ENCODE measurements at places on chromosomes 5 and 9. TPM values are rescaled to one million over a fixed set of nuclear protein-coding genes. Genes with fewer than 3 reads are reported as not detected.
A peak's percentile ranks its signal among the peaks of the same experiment; 100 is the strongest.

The PCDHB5 gene
- 0.35 TPM for total RNA-seq

- no peak for DNase-seq
Observed at GRCh38 chr9:106616851-106617345, 246.1 kb upstream of the ZNF462 start.

The HTR1A gene
- 0.35 TPM for total RNA-seq

The SH3RF2 gene
- 8.1 TPM for total RNA-seq

DNA sequence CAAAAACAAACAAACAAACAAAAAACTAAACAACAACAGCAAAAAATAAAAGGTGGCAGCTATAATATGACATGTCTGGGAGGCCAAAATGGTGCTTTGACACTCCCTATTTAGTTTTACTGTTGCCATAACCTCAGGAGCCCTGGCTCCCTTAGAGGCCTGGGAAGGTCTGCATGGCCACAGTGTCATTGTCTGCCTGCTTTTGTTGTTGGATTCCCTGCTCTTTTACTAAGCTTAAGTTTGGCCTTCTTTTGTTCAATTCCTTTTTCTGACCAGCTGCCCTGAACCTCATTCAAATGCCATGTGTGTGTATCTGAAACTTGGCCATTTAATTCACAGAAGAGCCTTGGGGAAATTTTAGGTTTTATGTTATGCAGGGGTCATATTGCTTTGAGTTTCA is 458.2 kb downstream of the TMEM232 start:
- DNase-seq = no peak

The DNM1 gene
- total RNA-seq = 33.5 TPM

DNA sequence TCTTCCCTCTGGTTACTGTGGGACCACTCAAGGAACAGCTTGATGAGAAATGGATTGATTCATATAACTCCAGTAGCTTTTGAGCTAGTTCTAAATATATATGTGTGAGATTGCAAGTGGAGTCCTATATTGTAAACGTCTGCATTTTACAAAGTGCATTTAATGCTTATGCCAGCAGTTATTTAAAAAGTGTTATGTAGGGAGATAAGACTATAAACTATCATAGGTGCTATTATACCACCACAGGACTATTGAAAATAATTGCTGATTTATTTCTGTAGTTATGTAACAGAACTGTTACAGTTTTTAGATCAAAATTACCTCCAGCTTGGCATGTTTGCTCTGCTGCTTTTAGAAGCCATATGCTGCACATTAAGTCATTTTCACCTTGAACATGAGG is 36.2 kb downstream of the PTCD2 start:
- DNase-seq = no peak

DNA sequence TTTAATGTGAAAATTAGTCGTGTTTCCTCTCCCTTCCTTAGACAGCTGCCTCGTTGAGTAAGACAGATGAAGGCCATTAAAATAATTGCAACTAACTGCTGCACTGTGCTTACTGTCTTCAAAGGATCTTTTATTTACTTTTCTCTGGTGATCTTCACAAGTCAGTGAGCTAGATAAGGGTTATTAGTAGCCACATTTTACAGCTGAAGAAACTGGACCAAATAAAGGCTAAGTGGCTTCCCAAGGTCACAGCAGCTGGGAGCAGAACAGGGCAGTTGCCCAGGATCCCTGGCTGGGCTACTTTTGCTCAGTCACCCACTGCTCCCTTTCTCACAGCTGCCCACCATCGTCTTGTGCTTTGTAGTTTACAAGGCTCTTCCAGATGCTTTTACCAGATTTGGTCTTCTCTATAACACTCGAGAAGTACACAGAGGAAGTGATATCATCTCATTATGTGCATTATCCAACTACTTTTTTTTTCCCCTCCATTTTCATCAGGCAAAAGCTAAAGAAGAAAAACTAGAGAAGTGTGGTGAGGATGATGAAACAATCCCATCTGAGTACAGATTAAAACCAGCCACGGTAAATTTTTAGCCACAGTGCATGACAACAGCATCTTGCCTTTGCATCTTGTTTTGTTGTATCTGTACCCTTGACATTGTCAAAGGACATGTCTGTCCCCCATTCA is 61.8 kb downstream of the ERAP1 start:
- DNase-seq = no peak

The CDH6 gene
- 207 TPM for total RNA-seq

DNA sequence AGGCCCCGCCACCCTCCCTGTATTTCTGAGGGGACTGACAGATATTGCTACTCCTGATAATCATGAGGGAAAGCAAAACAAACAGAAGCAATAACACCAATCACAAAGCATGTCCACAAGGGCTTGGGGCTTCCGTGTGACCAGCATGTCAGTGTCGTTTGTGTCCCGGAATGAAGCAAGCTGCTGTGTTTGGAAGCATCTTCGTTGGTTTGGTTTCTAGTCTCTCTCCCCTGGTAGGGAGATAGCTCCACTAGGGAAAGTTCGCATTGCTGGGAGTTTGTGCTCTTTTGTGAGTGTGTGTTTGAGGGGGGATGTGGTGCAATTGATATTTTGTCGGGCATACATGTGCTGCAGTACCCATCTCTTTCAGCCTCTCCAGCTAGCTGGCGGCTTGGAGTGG is 1.4 kb downstream of the GRIA1 start:
- no peak for DNase-seq

DNA sequence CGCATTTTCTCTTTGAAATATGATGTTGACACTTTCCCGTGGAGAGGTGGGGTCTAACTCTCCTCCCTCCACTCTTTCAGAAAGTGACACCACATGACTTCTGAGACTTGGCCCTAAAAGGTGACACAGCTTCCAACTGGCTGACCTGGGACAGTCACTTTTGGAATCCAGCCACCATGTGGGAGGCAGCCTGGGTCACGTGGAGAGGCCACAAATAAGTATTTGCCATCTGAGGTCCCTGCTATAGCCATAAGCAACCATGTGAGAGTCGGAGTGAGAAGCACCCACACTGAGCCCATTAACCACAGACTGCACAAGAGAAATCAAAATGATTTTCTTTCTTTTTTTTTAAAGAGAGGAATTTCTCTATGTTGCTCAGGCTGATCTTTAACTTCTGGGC is 4.1 kb upstream of the PHYKPL start:
- DNase-seq = peak; percentile 29

DNA sequence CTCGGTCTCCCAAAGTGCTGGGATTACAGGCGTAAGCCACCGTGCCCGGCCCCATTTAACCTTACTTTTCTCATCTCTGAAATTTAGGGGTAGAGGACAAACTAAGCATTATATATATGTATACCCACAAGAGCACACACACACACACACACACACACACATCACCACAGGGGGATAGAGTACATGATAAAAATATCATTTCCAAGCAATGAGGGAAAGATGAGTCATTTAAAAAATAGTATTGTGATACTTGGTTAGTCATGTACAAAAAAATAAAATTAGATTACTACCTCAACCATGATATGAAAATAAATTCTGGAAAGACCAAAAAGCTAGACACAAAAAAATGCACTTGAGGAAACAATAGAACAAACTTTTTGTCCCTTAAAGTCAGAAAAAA is 67.2 kb downstream of the CDH18 start:
- DNase-seq = no peak

Data from renal cortical epithelial cell (primary cell).